GM19239 (cell line): ENCODE measurements at places on chromosomes 2 and 18.

DNA sequence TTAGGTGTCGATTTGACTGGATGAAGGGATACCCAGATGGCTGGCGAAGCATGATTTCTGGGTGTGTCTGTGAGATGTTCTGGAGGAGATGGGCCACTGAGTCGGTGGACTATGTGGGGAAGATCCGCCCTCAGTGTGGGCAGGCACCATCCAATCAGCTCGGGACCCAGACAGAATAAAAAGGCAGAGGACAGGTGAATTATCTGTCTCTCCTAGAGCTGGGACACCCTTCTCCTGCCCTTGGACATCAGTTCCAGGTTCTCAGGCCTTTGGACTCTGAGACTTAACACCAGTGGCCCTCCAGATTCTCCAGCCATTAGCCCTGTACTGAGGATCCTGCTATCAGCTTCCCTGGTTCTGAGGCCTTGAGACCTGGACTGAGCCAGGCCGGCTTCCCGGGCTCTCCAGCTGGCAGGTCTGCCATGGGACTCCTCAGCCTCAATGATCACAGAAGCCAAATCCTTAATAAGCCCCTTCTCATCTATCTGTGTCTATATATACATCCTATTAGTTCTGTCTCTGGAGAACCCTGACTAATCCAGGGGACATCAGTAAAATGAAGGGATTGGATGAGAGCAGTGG is 11.7 kb downstream of the PROC start:
- DNase-seq, result no peak

- no peak for DNase-seq
These were observed 162.2 kb downstream of the ALPK2 start for GRCh38 chr18:58466636-58467205.

GRCh38 chr2:58739033-58739432 is 497.9 kb upstream of the FANCL start:
- no peak for DNase-seq

DNA sequence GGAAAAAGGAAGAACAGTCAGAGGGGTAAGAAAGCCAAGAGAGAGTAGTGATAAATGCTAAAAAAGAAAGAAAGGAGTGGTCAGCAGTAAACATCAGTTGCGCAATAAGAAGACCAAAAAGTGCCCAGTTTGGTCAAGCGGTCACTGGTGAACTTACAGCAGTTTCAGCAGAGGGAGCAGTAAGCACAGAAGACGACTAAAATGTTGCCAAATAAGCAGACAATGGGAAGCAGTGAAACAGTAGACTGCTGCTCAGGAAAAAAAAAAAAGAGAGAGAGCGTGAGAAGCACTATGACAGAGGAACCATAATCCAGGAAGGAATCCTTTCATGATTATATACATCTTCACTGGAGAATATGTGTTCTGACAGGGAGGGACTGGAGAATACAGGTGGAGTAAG is 45.8 kb downstream of the DNAJC10 start:
- no peak for DNase-seq

GRCh38 chr2:100222844-100223243 is 80.5 kb upstream of the AFF3 start:
- no peak for DNase-seq

GRCh38 chr2:44560352-44560751 is 198.6 kb downstream of the CAMKMT start:
- DNase-seq, result no peak
